ENCODE measurements at places on chromosomes 1 and 21.
A peak's percentile ranks its signal among the peaks of the same experiment; 100 is the strongest.

GRCh38 chr21:42391297-42391696 is 4.6 kb downstream of the TMPRSS3 start:
- peaks cover 53% of the 10 kb centered on the region for H3K4me1 ChIP-seq
- DNase-seq, result no peak
- peaks cover 35% of the 10 kb centered on the region for H3K27me3 ChIP-seq
- no peaks in the 10 kb centered on the region for H3K36me3 ChIP-seq
- no peak overlapping the region for H3K4me3 ChIP-seq
- no peak overlapping the region for H3K27ac ChIP-seq

- peaks cover 47% of the 10 kb centered on the region for H3K27me3 ChIP-seq
- H3K27ac ChIP-seq, result peak overlapping the region; percentile 67
- peaks cover 25% of the 10 kb centered on the region for H3K4me1 ChIP-seq
- H3K4me3 ChIP-seq, result peak overlapping the region; percentile 86
- DNase-seq, result no peak
Observed at GRCh38 chr1:109398343-109399225, 866 bp upstream of the SORT1 start.

DNA sequence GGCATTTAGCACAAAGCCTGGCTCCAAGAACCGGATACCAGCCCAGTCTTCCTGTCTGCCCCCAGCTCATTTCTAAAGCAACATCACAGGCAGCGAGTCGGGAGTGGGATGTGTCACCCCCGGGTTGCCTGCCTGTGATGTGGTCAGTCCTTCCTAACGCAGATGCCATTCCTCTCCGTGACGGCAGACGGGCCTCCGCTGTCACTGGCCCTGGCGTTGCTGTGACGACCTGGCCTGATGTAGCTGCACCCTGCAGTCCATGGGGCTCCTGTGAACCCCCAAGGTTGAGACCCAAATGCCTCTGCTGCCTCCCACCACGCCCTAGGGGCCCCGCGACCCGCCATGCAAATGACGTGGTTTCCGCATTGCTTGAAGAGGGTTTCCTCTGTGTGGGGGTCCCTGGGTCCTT is 12.3 kb downstream of the TNFRSF1B start:
- H3K4me3 ChIP-seq, result peak overlapping the region; percentile 4
- no peak overlapping the region for H3K27ac ChIP-seq
- H3K36me3 ChIP-seq, result peaks cover 51% of the 10 kb centered on the region
- DNase-seq, result no peak

GRCh38 chr1:29441916-29442668 is 205.8 kb downstream of the PTPRU start:
- DNase-seq, result no peak
- no peaks in the 10 kb centered on the region for H3K4me1 ChIP-seq
- no peak overlapping the region for H3K27ac ChIP-seq
- H3K4me3 ChIP-seq, result no peak overlapping the region
- H3K27me3 ChIP-seq, result peaks cover 38% of the 10 kb centered on the region

DNA sequence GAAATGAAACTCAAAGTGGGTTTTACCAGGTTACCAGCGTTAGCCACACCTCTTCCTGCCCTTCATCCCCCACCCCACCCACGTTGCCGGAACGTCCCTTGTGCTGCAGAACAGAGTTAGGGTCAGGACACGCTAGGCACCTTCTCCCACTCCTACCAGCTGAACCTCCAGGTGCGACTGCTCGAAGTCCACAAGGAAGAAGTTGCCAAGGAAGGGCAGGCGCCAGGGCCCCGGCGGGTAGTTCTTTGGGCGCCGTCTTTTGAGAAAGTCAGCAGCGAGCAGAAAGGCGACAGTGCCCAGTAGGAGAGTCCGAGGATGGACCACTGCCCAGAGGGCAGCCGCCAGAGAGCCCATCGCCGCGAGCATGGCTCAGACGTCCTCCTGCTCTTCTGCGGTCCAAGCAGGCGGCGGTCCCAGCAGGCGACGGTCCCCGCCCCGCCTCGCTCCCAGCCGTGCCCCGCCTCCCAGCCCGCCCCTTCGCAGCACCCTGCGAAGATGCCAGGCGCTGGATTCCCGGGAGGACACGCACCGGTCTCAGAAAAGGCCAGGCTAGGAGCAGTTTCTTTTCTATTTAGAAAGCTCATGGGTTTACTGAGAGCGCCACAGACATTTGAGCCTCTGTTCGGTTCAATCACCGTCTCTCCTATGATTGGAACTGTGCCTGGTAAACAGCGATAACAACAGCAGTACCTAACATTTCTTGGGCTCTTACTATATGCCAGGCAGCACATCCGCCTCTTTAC is at the start of gene CYP2J2:
Gene CYP2J2 (minus strand): TSS at position 393 of the 743 bp plus-strand sequence. CDS start 27 bp downstream, at position 366.
- no peaks in the 10 kb centered on the region for H3K36me3 ChIP-seq
- peak within 1 kb of the TSS; percentile 92 for H3K4me3 ChIP-seq
- peaks cover 16% of the 10 kb centered on the region for H3K27me3 ChIP-seq
- H3K4me1 ChIP-seq, result peaks cover 8% of the 10 kb centered on the region

DNA sequence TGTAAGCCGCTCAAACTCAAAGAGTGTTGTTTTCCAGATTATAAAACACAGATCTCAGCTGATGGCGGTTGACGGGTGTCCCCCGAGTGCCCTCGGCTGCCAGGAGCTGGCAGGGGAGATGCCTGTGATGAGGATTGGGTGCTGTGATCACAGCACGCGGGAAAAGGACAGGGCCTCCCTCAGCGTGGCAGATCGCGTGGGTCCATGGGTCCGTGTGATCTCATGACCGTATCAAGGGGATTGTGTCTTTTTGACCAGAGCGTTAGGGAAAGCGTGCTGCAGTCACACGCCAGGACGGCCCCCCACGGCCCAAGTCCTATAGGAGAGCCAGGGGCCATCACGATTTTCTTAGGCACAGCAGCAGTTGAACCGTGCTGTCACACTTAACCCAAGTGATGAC is 51.9 kb downstream of the PDE9A start:
- no peak overlapping the region for H3K27ac ChIP-seq
- DNase-seq, result no peak
- H3K27me3 ChIP-seq, result peaks cover 5% of the 10 kb centered on the region
- H3K36me3 ChIP-seq, result peaks cover 3% of the 10 kb centered on the region
- no peak overlapping the region for H3K4me3 ChIP-seq

DNA sequence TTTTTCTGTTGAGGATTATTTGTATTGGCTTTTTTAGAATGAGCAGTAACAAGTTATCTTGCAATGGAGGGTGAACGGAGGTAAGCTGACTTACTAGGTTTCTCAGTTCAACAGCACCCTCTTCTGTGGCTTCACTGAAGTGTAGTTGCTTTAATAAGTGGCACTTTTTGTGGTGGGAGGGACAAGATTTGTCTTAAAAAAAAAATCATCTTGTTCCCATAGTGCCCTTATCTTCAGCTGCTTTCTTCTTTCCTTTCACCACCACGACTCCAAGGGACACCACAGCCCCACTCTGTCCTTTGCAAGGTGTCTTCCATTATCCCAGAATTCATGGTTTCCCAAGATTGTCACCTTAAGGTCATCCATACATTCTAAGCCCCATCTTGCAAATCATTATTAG is 92.9 kb downstream of the PIGK start:
- DNase-seq, result peak; percentile 11
- H3K4me1 ChIP-seq, result no peaks in the 10 kb centered on the region
- no peak overlapping the region for H3K27ac ChIP-seq
- peaks cover 10% of the 10 kb centered on the region for H3K36me3 ChIP-seq
- H3K27me3 ChIP-seq, result no peaks in the 10 kb centered on the region

DNA sequence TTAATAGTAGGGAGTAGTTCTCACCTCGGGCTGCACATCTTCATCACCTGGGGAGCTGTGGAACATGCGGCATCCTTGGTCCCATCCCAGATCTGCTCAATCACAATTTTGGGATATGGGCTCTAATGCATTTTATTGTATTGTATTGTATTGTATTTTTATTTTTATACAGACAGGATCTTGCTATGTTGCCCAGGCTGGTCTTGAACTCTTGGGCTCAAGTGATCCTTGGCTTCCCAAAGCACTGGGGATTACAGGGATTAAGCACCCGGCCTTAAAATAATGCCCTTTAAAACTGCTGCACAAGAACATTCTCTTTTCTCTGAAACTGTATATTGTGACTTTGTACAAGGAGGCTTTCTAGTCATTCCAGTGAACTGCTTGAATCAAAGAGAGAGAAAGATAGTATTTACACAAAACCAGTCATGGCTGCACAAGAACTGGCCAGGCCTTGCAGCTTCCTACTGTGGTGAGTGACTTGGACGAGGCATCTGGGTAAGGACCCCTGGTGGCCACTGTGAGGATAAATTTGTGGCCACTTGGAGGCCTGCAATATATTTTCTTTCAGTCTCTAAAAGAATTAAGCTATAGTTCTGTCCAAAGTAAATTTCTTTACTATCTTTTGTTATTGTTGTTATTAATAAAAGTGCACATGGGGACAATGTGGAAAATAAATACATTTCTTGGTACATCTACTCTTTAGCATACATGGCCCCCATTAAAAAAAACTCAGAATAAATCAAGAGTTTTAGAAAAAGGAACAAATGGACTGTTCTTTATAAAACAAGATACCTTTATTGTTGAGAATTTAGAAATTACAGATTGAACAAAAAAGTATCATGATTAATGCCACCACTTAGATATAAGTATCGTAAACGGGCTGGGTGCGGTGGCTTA is 48.0 kb downstream of the TBCE start:
- peaks cover 3% of the 10 kb centered on the region for H3K4me1 ChIP-seq
- H3K27me3 ChIP-seq, result no peaks in the 10 kb centered on the region
- H3K4me3 ChIP-seq, result no peak overlapping the region

- H3K27ac ChIP-seq, result no peak overlapping the region
- H3K27me3 ChIP-seq, result no peaks in the 10 kb centered on the region
- no peaks in the 10 kb centered on the region for H3K36me3 ChIP-seq
- H3K4me1 ChIP-seq, result peaks cover 1% of the 10 kb centered on the region
- DNase-seq, result no peak
Observed at GRCh38 chr21:20882462-20883407, 115.5 kb upstream of the NCAM2 start.

DNA sequence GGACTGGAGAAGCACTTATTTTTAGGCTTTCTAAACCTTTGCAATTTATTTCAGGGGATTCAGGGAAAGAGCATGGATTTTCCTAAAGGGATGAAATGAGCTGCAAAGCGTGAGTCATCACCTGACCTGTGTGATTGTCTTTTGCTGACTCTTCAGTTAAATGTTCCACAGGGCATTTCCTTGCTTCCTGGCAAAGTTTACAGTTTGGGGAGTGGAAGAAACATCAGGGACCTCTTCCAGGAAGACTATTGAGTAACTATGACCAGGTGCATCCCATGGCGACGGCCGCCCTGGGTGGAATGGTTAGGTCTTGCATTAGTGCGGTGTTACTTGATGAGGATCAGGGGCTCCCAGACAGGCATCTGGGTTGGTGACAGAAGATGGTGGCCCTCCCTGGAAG is 79.5 kb upstream of the SIPA1L2 start:
- H3K4me3 ChIP-seq, result no peak overlapping the region
- H3K27ac ChIP-seq, result no peak overlapping the region
- no peak for DNase-seq
- H3K4me1 ChIP-seq, result no peaks in the 10 kb centered on the region
- no peaks in the 10 kb centered on the region for H3K36me3 ChIP-seq

- no peaks in the 10 kb centered on the region for H3K27me3 ChIP-seq
- H3K36me3 ChIP-seq, result no peaks in the 10 kb centered on the region
- H3K27ac ChIP-seq, result no peak overlapping the region
- H3K4me1 ChIP-seq, result peaks cover 3% of the 10 kb centered on the region
- DNase-seq, result no peak
Observed at GRCh38 chr1:54571803-54572541, 23.9 kb downstream of the ACOT11 start.

GRCh38 chr1:156108664-156109241 is 5.8 kb upstream of the LMNA start:
- peaks cover 2% of the 10 kb centered on the region for H3K36me3 ChIP-seq
- peak overlapping the region; percentile 98 for H3K27ac ChIP-seq
- H3K27me3 ChIP-seq, result no peaks in the 10 kb centered on the region
- DNase-seq, result no peak
- peaks cover 88% of the 10 kb centered on the region for H3K4me1 ChIP-seq

GRCh38 chr1:110007046-110007830 is 22.7 kb downstream of the AHCYL1 start:
- peak overlapping the region; percentile 37 for H3K27ac ChIP-seq
- H3K4me3 ChIP-seq, result no peak overlapping the region
- H3K4me1 ChIP-seq, result peaks cover 71% of the 10 kb centered on the region
- DNase-seq, result no peak
- H3K27me3 ChIP-seq, result no peaks in the 10 kb centered on the region

GRCh38 chr1:17028662-17029188 is 17.0 kb upstream of the ATP13A2 start:
- H3K36me3 ChIP-seq, result peaks cover 22% of the 10 kb centered on the region
- no peaks in the 10 kb centered on the region for H3K27me3 ChIP-seq
- no peak for DNase-seq
- H3K27ac ChIP-seq, result no peak overlapping the region

DNA sequence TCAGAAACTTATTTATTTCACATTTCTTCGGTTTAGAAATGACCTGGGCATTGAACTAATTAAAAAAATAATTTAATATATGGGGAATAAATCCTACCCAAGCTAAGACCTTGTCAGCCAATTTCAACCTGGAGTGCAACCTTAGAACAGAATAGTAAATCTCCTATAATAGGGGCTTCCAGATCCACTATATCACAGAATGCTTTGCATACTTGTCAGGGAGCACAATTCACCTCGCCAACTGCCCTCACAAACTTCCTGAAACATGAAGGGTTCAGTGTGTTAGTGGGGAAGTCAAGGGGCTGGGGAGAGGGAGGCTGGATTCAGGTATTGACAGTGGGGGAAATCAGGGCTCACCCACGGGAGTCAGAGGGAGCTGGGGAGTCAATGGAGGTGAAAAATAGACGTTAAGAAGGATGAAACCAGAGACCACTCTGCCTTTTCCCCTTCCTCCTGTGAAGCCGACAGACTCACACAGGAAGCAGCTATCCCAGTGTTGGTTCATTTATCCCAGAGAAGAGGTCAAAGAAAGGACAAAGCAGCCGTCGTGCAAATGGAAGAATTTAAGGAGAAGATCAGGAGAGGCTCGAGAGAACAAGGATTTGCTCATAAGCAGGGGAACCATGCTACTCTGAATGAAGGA is 453.3 kb downstream of the NUF2 start:
- no peaks in the 10 kb centered on the region for H3K27me3 ChIP-seq
- H3K4me3 ChIP-seq, result no peak overlapping the region
- no peaks in the 10 kb centered on the region for H3K36me3 ChIP-seq
- no peak for DNase-seq
- H3K4me1 ChIP-seq, result no peaks in the 10 kb centered on the region

DNA sequence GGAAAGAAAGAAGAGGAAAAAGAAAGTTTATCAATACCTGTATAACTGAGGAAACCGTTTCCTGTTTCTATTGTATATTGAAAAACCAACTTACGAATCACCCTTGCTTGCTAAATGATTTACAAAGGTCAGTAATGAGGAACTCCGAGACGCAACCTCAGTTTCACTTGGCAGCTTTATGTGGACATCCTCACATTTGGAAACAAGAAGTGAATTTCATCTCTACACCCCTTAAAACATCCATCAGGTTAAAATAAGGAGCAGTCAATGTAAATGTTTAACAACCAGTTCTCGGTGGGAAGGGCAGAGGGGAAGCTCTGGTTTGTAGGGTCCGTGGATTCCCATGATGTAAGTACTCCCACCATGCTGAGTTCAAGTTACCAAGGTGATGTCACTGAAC is 481.7 kb upstream of the RUNX1 start:
- H3K36me3 ChIP-seq, result peaks cover 4% of the 10 kb centered on the region
- no peaks in the 10 kb centered on the region for H3K27me3 ChIP-seq
- DNase-seq, result no peak
- H3K27ac ChIP-seq, result no peak overlapping the region

- no peaks in the 10 kb centered on the region for H3K36me3 ChIP-seq
- no peak overlapping the region for H3K27ac ChIP-seq
- H3K4me1 ChIP-seq, result peaks cover 37% of the 10 kb centered on the region
- peak overlapping the region; percentile 66 for H3K4me3 ChIP-seq
- peaks cover 20% of the 10 kb centered on the region for H3K27me3 ChIP-seq
Observed at GRCh38 chr1:31761883-31762282, 2.3 kb downstream of the ADGRB2 start.

GRCh38 chr1:110633646-110634030 is 27.5 kb upstream of the KCNA2 start:
- no peak overlapping the region for H3K27ac ChIP-seq
- no peak overlapping the region for H3K4me3 ChIP-seq
- no peak for DNase-seq
- H3K36me3 ChIP-seq, result no peaks in the 10 kb centered on the region
- no peaks in the 10 kb centered on the region for H3K27me3 ChIP-seq

Measured in stimulated activated naive B cell treated with anti-CD40 and anti-IgM and Interleukin-4, amounts not matched to agents 10 μg/mL and 1 μg/mL and 100 μg/mL, for 72 hours (primary cell).